ENCODE measurements at places on chromosomes 16 and 17.

DNA sequence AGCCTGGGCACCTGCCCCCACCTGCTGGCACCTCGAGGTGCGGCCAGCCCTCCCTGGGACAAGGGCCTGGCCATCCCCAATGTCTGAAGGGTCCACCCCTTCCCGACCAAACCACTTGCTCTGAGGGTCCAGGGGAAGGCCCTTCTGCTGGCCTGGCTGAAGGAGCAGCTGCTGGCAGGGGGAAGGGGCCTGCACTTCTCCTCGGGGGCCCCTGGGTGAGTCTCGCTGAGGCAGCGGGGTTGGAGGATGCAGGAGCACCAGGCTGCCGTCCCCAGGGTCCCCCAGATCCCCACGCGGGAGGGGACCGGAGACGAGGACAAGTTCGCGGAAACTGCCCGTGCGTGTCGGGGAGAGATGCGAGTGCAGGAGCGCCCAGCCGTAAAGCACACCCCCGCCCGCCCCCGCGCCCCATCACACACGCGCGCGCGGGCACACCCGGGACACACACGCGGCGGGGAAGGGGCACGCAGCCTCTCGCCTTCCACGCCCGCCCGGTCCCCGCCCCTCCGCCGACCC, 725 bp upstream of the CACNA1H start:
- peak; percentile 13 for DNase-seq

- DNase-seq: no peak
Observed at GRCh38 chr17:37060094-37060493, 111.3 kb downstream of the AATF start.

- DNase-seq: no peak
Observed at GRCh38 chr16:35733278-35733965, 2274.0 kb downstream of the TP53TG3F start.

DNA sequence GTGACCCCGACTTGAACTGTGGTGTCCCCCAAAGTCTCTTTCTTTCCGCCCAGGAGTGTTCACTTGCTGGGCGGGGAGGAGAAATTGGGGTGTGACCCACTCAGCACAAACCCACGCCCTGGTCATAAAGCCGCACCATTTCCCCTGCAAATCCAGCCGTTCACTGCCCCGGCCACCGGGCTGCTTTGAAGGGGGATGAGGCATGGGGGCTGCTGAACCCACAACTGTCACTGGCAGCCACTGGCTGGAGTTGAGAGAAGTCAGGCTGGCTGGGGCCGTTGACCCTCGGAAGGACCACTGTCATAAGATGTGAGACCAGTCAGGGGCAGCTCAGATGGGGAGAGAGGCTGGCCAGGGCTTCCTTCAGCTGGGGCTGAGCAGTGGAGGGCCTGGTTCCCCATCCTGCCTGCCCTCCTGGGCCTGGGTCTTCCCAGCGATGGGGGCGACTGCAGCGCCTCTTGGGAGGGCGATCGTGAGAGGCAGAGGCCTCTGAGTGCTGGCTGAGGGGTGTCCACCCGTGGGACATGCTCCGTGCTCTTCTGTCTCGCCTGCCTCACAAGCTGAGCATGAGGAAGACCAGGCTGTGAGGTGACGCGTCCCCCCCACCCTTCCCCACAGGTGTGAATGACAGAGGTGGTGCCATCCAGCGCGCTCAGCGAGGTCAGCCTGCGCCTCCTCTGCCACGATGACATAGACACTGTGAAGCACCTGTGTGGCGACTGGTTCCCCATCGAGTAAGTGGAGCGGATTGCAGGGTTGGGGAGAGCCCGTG, 19.5 kb downstream of the C16orf90 start:
- no peak for DNase-seq

GRCh38 chr17:35923609-35924114, 6.9 kb downstream of the RDM1 start:
- DNase-seq: no peak

- no peak for DNase-seq
Observed at GRCh38 chr16:2963723-2964474, at the start of gene KREMEN2. Gene KREMEN2 (plus strand): TSS chr16:2964275. CDS start chr16:2964521, 246 bp downstream.

GRCh38 chr17:63515426-63515825, 7.7 kb upstream of the KCNH6 start:
- DNase-seq: no peak

DNA sequence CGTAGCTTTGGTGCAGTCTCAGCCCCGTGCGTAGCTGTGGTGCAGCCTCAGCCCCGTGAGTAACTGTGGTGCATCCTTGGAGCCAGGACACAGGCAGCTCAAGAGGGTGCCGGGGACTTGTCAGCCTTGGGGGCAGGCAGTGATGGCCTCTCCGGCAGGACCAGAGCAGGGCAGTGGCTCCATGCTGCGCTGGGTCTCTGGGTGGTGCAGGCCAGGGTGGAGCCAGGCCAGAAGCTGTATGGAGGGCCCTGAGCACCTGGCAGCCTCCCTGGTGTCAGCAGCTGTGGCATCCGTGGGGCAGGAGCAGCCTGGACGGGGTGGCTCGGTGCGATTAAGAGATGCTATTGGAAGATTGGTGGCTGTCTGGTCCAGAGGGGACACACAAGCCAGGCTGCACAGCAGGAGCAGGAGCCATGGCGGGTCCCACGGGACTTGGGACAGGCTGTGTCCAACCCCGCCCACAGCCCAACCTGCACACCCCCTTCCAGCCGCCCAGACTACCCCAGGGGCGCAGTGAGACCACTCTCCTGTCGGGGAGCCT, 28.3 kb upstream of the CDH15 start:
- no peak for DNase-seq

- DNase-seq: no peak
Observed at GRCh38 chr17:61010661-61011170, 333.1 kb downstream of the BCAS3 start.

DNA sequence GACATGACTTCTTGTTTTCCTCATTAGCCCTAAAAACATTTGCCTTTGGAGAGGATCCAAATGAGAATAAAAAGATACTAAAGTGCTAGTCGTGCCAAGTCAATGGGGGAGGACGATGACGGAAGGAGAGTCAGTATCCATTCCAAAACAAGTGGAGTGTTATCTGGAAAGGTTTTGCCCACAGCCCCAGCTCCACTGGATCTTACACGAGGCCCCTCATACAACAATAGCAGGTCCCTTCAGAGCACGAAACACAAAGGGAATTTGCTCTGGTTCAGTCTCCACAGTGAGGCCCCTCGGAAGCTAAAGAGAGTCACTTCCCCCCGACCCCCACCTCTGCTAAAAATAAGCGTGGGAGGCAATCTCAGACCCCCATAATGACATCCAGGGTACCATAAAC, 496.9 kb upstream of the ZFHX3 start:
- DNase-seq: no peak

DNA sequence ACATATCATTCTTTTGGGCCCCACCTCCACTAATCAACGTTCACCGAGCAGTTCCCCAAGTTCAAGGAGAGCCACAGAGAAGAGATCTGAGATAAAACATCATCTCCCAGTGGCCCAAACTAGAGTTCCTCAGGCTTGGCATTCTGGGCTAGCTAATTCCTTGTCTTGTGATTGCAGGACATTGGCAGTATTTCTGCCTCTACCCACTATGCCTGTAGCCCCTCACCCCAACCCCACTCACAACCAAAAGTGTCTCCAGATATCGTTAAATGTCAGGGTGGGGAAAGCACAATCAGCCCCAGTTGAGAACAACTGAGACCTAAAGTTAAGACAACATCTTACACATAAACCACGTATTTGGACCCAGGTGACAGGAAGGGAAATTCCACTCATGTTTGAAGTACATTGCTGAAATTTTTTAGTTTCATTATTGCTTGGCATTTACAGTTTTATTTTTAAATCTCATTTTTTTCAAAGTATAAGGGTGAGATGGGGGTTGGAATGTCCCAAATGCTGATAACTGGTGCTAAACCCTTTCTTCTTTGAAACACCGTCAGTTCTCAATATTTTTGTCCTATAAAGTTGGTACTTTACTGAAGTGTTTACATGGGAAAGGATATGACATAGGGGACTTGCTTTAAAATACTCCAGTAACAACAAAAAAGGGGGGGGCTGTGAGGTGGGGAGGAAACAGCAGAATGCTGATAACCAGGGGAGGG, 13.6 kb downstream of the ZC3H7A start:
- no peak for DNase-seq

DNA sequence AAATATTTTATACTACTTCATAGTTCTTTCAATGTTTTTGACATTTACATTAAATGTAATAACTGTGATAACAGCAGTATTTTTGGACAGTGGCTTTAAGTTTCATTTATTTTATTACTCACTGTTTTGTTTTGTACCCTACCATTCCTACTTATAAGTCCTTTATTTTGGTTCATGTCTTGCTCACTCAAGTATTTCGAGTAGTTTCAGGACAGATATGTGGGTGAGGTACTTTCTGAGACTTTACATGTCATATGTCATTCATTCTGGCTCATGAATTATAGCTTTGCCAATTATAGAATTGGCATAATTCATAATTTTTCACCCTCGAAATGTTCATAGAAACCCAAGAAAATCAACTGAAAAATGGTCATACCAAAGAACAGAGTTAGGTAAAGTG, 44.4 kb downstream of the PIK3R5 start:
- no peak for DNase-seq

GRCh38 chr17:83031321-83031945, 48.0 kb upstream of the METRNL start:
- DNase-seq: no peak

GRCh38 chr17:32477220-32477619, 9.6 kb upstream of the CDK5R1 start:
- no peak for DNase-seq

DNA sequence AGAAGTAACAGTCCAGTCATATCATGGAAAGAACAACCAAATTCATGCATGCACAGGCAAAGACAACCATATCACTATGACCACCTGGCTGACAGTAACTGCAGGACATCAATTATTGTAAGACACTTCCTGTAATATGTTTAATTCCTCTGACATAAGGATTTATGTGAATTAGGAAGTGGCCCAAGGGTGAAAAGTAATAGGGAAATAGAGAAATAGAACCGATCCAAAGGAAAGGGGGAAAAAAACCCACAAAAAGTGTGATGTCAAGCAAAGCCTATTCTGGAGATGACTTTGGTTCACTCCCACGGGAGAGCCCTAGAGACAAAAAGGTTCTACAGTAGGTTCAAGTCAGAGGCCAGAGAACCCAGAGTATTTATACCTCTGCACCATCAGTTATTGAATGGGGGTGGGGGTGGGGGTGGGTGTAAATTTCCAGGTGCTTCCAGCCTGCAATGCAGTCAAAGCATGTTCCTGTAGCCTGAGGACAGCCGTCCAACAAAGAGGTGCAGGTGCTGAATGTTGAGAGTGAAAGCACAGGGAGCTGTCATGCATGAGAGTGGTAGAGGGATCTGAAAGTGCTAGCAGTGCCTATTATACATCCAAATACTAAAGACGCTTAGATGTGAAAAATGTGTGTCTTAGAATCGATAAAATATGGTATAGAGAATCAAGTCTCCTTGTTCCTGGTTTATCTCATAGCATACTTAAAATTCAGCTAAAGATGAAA, 95.6 kb upstream of the HLF start:
- DNase-seq: no peak

DNA sequence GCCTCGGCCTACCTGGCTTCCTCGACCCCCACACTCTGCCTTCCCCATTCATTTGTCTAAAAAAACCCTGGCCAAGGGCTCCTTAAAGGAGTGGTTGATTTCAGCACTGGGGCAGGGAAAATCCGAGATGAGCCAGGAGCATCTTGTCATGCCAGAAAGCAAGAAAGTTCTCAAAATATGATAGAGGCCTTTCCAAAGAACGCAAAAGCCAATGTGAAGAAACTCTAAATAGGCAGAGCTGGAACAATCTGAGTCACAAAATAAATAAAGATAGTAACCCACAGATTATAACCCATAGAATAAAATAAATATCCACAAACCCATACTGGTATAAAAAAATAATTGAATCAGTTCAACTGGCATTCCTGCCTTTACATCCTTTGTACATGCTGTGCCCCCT, 192.3 kb upstream of the SALL1 start:
- no peak for DNase-seq

GRCh38 chr17:63780507-63780906, 6.5 kb downstream of the DDX42 start:
- DNase-seq: no peak

DNA sequence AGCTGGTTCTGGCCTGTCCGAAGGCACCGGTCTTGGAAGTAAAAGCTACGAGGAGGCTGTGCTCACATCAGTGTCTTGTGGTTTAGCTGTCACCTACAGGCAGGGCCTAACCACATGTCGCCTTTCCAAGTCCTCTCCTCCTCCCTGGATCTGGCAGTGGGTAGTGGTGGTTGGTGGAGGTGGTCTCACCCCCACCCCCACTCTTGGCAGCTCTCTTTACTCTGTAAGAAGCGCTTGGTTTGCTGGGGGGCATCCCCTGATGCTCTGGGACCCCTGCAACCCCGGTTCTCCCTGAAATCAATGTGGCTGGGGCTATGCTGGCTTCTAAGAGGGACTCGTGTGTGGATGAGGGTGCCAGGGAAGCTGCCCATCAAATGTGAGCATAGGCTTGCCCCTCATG, 68.3 kb downstream of the WIPI1 start:
- no peak for DNase-seq

DNA sequence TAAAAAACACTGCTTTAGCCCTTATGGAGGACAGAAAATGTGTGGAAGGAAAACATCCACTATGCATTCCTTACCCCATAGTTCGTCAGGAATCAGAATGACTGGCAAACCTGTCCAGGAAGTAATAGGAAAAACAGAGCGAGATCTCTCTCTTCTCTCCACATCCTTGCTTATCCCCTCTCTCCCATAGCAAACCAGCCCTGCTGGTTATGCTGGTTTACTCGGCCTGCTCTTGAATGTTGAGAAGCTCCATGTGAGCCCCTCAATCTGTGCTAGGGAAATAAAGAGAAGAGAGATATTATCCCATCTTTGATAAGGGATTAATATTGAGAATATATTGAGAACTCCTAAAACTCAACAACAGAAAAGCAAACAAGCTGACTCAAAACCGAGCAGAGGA, 402.8 kb upstream of the RBFOX1 start:
- DNase-seq: no peak

DNA sequence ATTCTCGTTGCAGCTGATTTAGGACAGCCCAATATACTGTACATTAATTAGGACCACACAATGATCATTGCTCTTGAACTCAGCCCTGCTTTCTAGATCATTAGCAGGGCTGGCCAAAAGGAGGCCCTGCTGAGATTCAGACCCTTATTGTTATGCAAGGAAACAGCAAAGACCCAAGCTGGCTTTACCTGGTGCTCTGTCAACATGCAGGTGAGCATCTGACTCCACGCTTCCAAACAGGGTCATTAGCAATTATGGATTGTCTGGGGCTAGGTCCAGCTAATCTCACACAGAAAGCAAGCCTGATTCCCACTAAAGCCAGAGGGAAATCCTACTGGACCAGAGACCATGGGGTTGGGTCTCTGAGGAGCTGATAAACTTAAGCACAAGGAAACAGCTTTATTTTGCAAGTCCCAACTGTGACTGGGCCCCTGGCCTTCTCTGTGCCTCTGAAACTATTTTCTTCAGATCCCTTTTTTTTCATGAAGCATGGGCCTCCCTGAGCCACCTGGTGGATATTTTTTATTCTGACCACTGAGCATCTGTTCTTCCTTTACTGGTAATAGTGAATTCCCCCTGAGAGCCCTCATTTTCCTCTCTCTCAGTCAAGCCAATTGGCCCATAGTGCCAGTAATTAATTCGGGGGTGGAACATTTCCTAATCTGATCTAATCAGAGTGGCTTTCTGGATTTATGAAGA, 236.1 kb downstream of the GRIN2A start:
- DNase-seq: no peak
